ENCODE measurements at places on chromosomes 4 and X. TPM values are rescaled to one million over a fixed set of nuclear protein-coding genes. Genes with fewer than 3 reads are reported as not detected.

DNA sequence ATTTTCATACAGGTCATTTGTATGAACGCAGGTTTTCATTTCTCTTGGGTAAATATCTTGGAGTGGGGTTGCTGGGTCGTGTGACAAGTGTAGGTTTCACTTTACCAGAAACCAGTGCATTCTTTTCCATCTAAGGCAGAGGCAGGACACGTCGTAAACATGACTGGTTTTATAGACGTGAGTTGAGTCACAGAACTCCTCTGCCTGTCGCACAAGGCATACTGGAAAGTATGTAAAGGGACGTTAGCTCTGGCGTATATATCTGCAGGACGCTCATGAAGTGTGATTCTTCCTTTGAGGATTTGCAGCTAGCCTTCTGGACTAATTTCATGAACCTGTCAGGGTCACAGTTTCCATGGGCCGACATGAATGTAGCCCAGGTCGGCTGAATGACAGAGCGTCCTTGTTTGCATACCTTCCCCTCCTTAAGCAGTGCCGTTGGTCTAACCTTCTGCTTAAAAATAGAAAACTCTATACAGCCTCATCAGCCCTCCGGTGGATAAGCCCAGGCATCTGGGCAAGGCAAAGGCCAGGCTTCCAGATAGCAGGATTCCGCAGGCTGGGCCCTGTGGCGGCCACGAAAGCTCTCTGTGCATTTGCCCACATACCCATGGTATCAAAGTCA lies 106.0 kb downstream of the GPR143 start:
- no peak for ATAC-seq

- ATAC-seq: no peak
Measured at GRCh38 chrX:129188231-129188630, 335.1 kb downstream of the SMARCA1 start.

GRCh38 chrX:96994093-96994492 lies 110.4 kb downstream of the RPA4 start:
- ATAC-seq: no peak

The NAA11 gene
- not detected for total RNA-seq

DNA sequence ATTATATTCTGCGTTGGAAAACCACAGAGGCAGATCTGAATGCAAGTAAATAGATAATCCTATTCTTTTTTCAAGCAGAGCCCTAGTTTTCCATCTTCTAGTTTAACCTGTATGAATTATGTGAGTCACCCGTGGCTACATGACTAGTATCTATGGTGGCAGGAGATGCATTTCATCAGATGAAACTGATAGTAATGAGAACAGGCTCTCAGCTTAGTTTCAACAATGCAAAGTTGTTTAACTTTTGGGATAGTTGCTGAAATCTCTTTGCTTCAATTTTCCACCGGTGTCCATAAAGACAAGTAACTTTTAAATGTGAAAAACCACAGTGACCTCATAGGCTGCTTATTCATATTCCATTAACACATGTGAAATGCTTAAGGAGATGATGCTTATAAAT lies 1317.4 kb upstream of the TENM3 start:
- ATAC-seq: peak; percentile 67

DNA sequence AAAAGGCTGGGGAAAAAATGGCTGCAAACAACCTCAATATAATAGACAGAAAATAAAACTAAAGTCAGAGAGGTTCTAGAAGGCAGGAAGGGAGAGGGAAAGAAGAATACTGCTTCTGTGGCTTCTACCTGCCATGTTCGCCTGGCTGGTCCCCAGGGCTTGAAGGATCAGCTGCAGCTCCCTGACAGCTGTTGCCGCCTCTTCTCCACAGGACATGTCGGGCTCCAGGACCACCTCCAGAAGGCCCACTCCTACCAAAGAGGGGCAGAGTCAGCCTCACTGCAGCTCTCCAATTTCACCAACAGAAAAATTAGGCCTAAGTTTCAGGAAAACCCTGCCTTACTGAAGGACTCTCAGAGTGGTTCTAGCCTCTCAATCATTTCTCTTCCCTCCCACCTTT lies 44.9 kb downstream of the GATB start:
- no peak for ATAC-seq

GRCh38 chr4:169986369-169986768 lies 39.8 kb downstream of the MFAP3L start:
- no peak for ATAC-seq

- no peak for ATAC-seq
Measured at GRCh38 chrX:2781698-2782097, 29.9 kb downstream of the XG start.

GRCh38 chr4:8291036-8291682 lies 21.6 kb downstream of the HTRA3 start:
- no peak for ATAC-seq

- no peak for ATAC-seq
Measured at GRCh38 chr4:60223208-60223923, 976.8 kb upstream of the ADGRL3 start.

DNA sequence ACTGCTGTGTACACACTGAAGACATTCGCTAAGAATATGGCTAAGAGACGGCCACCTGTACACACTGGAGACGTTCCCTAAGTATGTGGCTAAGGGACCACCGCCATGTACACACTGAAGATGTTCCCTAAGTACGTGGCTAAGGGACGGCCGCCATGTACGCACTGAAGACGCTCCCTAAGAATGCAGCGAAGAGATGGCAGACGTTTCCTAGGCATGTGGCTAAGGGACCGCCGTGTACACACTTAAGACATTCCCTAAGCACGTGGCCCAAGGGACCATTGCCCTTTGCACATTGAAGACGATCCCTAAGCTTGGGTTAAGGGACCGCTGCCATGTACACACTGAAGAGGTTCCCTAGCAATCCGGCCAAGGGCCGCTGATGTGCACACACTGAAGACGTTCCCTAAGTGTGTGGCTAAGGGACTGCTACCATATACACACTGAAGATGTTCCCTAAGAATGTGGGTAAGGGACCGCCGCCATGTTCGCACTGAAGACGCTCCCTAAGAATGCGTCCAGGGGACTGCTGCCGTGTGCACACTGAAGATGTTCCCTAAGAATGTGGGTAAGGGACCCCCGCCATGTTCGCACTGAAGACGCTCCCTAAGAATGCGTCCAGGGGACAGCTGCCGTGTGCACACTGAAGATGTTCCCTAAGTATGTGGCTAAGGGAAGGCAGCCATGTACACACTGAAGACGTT lies 36.7 kb downstream of the DHRSX start:
- no peak for ATAC-seq

- ATAC-seq: no peak
Measured at GRCh38 chrX:131040781-131041180, 17.4 kb upstream of the ARHGAP36 start.

- no peak for ATAC-seq
Measured at GRCh38 chr4:28014469-28014868, 1153.8 kb downstream of the STIM2 start.

DNA sequence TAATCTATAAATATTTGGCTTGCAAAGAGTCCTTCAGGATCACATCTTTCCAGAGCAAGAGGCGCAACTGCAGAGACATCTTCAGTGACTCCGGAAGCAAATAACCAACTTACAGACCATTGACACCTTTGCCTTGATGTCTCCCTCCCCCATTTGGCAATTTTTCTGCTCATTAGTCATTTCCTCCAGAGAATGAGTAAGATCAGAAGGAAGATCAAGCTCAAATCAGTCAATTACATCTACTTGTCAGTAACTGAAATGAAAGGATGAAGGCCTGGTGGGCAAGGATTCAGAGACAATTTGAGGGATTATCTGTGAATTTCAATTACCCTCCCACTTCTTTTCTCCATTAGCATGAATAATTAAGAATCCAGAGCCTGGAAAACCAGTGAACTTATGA lies 665.6 kb upstream of the CPEB2 start:
- no peak for ATAC-seq

DNA sequence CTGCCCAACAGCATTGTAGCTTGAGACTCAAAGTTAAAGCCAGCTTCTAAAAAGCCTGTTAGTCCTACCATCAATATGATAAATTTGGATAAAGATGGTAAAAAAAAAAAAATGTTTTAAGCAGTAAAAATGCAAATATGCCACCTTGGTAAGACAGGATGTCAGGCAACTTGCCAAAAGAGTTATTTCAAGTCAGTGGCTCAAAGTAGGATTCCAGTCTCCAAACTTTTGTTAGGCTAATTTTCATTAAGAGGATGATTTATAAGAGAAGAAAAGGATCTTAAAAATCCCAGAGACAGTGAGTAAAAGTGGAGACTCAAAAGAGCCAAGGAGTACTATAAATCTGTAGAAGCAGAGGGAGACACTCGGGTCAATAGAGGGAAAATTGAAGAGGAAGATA lies 47.5 kb downstream of the GASK1B start:
- ATAC-seq: no peak

DNA sequence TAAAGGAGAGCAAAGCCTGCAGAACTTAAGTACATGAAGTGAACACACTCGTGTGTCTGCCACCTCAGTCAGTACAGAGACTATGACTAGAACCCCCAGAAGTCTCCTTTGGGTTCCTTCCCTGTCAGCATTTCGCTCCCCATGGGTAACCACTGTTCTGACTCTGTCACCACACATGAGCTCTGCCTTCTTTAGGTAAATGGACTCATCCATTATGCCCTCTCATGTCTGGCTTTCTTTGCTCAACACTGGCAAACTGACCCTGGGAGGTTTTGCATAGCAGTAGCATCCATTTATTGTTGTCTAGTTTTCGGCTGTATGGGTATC lies 38.5 kb downstream of the TBC1D14 start:
- ATAC-seq: no peak

Data from esophagus mucosa (tissue), 1 donor.